ENCODE measurements at places on chromosomes 1 and 21.

DNA sequence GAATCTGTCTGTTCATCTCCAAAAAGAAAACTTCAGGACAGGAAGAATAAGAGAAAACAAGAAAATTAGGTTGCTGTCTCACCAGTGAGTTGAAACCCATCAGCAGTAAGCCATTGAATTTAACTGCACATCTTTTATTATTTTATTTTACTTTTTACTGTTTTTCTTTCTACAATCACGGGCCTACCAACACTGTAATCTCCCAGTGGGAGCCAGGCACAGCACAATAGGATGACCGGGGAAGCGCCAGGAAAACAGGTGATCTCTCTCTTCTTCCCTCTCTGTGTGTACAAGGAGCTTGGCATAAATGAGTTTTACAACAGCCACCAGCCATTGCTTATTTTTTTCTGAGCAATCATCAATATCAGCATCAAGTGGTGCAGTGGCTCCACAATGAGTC, 113.1 kb upstream of the ESRRG start:
- no peak for DNase-seq

DNA sequence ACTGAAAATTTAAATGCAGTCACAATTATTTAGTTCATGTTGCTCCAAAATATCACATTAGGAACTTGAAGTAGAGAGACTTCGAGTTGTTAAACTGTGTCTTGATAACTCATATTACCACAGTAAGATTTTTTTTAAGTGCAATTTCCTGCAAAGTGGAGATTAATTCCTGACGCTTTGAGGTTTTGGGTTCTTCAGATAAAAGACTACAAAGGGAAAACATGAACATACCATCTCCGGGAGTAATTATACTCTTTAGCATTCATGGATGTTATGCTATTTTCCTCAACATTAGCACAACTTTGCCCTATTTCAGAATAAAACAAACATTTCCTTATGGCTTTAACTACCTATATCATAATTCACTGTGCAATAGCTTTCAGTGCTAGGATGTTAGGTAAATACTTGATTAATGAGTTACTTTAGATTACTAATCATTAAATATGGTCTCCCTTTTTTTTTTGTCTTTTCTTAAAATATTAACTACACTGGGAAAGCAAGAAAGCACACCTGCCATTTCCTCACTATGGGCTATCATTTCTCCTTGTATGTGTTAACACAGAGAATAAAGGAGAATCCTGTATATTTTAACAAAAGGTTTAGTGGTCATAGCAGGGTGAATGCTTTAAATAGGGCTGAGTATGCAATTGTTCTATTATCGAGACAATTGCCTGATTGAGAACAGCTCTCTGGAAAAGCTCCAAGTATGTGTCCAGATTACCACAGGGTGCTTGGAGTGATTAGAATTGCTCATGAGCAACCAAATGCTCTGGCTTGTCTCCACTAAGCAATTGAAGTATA, 252.5 kb upstream of the C1orf105 start:
- no peak for DNase-seq

DNA sequence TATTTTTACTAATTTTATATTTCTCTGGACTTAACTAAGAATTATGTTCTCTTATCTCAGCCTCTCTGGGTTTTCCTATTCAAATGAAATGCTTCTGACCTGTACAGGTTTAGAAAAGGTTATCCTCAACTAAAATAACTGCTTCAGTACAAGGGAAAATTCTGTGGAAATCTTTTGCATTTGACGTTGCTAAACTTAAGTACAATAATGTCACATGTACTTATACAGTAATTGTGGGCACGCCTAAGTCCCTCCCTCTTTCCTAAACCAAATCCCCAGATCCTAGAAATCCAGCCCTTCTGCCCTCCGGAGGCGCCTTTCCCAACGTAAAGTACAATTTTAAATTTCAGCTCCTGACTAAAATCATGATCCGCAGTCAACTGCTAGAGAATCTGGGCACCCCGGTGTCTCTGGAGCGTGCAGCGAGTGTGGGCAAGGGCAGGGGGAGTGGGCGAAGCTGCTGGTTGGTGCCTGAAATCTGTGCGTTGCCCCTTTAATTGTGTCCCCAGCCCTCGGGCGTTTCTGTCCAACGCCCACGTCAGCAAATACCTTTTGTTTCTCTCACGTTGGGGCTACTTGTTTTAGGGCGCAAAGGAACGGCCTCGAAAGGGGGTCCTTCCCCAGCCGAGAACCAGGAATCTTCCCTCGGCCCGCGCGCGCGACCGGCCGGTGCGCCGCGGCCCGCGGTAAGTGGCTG, at the start of gene ZBTB8A:
Gene ZBTB8A, plus strand, starts transcription at position 541 of the 697 bp plus-strand sequence. CDS start 53,505 bp downstream, outside the sequence.
- DNase-seq, result peak; percentile 65

DNA sequence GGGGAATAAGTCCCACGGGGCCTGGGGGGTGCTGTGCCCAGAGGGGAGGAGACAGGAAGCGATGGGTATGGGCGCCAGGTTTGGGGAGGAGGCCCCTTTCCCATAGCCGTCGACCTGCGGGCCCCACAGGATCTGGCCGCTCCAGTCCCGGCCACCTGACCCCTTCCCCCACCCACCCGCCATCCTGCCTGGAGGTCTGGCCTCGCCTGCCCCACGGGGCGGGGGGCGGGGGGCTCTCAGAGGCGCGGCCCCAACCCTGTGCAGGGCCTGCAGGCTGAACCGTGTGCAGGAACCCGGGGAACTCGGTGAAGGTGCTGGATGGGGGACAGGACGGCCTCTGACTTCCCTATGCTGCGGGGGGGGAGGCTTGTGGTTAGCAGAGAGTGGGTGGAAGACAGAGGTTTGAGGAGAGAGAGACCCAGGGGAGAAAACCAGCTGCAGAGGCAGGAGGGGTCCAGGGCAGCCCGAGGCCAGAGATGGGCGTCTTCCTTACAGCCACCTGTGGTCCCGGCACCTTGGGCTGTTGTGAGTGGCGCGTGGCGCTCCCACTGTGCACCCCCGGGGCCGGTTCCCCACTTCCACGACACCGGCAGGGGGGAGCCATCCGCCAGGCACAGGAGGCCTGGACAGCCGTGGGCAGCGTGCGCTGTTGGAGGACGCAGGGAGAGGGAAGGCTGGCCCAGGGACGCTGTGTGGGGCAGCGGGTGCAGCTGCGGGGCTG, 2.5 kb upstream of the TNFRSF18 start:
- DNase-seq, result peak; percentile 49

- DNase-seq, result peak; percentile 96
Measured at GRCh38 chr1:181142096-181142958, 53.8 kb downstream of the IER5 start.

DNA sequence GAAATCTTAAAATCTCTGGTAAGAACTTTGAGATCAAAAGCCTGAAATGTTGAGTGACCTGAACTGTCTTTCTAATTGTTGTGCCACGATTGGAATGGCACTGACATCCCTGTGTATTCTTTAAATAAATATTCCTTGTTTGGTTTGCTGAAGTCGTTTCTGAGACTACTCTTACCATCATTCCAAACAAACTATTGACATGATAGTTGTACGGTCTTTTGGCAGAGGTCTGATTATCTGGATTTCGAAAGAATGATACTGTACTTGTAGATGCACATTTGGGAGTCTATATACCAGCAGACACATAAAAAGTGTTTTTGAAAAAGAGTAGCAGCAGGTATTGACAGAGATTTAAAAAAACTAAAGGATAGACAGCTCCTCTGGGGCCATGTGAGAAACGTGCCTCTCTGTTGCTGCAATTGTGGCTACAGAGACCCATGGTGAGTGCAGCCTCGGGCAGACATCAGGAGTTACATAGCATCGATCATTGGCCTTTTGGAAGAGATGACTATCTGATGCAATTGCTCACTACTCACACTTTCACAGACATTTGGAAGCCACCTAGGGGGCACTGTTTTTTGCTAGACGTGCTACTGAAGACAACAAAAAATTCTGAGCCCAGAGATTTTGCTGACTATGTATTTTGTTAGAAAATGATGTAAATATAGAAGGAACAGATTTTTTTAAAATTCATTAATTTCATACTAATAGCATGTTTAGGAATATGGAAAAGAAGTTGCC, 464.5 kb downstream of the KCNT2 start:
- DNase-seq, result no peak

- DNase-seq, result peak; percentile 65
Measured at GRCh38 chr1:24149866-24150233, 6.9 kb upstream of the IL22RA1 start.

DNA sequence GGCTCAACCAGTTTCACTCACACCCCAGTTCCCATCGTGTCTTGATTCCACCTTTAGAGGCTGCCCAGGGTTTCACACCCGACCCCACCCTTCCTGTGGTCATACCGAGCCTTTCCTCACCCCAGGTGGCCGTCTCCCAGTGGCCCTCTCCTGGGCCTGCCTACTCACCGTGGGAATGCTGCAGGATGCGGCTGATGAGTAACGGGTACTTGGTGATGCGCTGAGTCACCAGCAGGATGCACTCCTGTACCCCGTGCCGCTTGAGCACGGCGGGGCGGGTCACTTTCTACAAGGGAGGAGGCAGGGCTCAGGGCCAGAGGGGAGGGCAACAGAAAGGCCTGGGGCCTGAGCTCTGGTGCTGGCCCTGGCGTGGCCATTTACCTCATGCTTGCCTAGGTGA, 16.4 kb downstream of the ARHGEF2 start:
- peak; percentile 83 for DNase-seq

GRCh38 chr1:199918196-199918769, 109.2 kb upstream of the NR5A2 start:
- DNase-seq, result no peak

- no peak for DNase-seq
Measured at GRCh38 chr1:14285238-14285637, 313.2 kb upstream of the KAZN start.

DNA sequence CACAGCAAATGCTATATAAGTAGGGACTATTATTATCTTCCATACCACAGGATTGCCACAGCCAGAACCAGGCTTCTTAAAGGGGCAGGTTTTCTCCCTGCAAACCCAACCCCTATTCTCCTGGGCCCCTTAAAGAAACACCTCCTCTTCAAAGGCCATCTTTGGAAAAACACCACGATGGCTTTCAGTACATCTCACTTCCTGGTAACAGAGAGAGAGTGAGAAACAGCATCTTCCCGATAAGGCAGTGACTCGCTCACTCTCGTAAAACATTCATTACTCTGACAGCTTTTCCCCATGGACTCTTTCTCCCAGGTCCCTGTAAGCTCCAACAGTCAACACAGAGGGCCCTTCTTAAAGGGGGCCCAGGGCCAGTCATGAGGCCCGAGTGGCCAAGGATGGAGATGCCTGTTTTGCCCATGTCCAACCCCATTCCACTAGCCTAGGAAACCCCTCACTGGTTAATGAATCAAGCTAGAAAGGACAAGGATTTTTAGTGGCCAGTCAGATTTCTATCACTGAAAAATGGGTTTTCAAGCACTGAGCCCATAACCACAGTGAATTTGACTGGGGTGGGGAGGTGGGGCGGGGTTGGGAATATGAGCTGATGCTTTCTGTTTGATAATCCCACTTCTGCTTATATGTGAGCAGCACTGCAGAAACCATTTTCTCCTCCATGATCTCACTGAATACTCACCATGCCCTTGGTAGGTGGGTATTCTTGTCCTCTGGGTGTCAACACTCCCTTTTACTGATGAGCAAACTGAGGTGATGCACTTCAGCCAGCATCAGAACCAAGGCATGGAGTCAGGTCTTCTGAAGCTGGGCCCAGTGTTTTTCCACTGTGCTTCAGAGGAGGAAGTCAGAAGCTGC, 3.6 kb upstream of the NAV1 start:
- DNase-seq, result no peak

DNA sequence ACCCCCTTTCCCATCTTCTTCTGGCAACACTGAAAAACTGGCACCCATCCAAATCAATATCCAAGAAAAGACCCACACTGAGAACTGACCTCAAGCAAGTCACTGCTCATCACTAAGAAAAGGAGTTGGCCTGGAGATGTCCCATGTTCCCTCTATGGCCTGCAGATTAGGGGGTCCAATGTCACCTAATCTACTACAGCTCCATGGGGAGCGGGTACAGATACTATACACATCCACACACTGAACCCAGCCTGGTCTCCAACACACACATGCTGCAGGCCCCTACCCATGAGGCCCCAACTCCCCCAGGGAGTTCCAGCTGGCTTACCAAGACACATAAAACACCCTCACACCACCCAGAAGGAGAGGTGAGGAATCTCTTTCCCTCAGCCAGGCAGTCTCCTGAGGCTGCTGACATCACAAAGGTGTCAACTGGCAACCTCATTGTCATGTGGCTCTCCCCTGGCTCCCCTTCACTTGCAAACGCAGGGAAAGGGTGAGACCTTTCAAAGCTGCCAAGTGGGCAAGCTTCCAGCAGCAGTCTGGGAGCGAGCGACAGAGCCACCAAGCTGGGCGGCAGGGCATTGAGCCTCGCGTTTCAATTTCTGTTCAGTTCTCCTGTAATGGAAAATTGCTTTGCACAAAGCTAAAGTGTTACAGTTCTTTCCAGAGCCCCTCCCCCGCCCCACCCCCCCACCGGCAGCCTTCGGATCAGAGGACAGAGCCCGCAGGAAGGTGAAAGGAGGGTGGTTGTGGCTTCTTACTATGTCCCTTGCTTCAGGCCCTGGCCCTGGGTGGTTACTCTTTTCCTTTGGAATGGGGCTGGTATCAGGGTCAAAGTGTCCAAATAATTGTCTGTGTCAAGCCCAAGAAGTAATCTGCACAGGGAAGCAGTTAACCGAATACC, at the start of gene LRRC52:
Gene LRRC52, plus strand, starts transcription at position 469 of the 907 bp plus-strand sequence. Its CDS starts 297 bp downstream, at position 766.
- peak; percentile 91 for DNase-seq

GRCh38 chr1:39034114-39034654, 8.0 kb downstream of the NDUFS5 start:
- DNase-seq, result no peak

GRCh38 chr1:218254296-218254946, 30.7 kb upstream of the RRP15 start:
- no peak for DNase-seq

DNA sequence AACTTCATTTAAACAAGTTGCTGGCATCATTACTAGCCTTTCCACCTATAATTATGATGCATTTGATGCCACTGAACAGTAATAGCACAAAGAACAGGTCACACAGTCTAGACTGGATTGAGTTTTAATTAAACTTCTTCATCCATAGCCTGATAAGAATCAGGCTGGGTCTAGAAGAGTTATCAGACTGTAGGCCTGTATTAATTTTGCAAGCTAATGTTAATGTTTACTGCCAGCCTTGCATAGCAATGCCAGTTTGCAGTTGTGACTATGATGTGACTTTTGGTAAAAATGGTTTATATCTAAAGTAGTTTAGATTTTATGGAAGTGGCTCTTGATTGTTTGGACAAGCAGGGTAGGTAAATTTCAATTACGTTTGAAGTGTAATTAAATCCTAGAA, 68.0 kb downstream of the PRKAA2 start:
- no peak for DNase-seq
